Calu3 (cell line): ENCODE measurements at places on chromosomes 2 and 18. TPM values are rescaled to one million over a fixed set of nuclear protein-coding genes. Genes with fewer than 3 reads are reported as not detected.

The RALBP1 gene
- total RNA-seq = 65.8 and 69.7 TPM in 2 replicates

GRCh38 chr2:160141912-160142311, 58.2 kb downstream of the ITGB6 start:
- no peak for DNase-seq

DNA sequence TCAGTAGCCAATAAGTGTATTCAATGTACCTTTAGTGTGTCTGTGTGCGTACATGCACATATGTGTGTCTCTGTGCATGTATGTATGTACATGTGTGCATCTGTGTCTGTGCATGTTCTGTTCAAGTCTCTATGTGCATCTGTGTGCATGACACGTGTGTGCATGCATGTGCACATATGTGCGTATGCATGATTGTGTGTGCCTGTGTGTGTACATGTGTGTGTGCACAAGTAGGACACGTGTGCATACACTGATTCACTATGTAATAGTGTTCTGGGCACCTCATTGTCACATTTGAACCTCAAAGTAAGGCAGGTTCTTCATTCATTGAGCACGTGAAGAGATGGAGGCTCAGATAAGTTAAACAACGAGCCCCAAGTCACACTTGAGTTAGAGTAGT, 142.6 kb upstream of the COPS8 start:
- no peak for DNase-seq

DNA sequence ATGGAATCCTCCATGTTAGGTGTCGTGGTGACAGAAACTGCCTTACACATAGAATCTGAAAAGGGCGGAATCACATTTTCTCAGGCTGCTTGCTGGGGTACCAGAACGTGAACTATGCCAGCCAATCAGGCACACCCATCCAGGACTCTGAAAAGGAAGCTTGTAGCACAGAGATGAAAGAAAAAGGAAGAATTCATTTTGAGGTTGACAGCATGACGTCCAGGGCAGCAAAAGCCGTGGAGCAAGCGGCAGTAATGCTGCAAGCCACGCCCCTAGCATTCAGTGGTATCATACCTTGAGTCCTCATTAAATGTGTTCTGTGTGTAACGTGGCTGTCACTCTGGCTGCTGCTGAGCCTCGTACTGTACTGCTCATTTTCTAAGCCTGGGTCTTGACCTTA, 304.0 kb downstream of the DYSF start:
- DNase-seq = no peak

- no peak for DNase-seq
Measured at GRCh38 chr18:41370740-41371139, 584.3 kb upstream of the PIK3C3 start.

GRCh38 chr18:75391279-75392225, 36.0 kb downstream of the SMIM21 start:
- DNase-seq = no peak

The DSG3 gene
- 1.2 and 1.8 TPM in 2 replicates for total RNA-seq

- DNase-seq = no peak
Measured at GRCh38 chr2:61529944-61530735, 8.0 kb downstream of the XPO1 start.
